ENCODE measurements at places on chromosomes 4 and X.

DNA sequence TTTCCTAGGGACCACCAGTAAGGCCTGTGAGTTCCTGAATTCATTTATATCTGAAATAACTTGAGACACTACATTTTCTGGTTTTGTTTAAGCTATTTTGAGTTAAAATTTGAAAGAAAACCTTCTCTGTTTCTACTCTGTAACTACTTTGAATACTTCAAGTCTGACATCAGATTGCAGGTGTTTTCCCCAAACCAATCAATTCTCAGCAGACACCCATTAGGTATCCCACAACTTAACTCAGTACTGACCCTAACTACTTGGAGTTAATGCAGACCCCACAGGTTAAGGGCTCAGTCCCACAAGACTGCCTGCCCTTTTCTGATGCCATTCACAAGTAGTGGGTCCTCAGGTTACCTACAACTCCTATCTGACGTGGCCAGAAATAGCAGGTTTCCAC lies 1100.0 kb upstream of the SLIT2 start:
- DNase-seq, result no peak

- DNase-seq, result peak; percentile 7
Observed at GRCh38 chr4:100095729-100096595, 94.3 kb downstream of the DDIT4L start.

DNA sequence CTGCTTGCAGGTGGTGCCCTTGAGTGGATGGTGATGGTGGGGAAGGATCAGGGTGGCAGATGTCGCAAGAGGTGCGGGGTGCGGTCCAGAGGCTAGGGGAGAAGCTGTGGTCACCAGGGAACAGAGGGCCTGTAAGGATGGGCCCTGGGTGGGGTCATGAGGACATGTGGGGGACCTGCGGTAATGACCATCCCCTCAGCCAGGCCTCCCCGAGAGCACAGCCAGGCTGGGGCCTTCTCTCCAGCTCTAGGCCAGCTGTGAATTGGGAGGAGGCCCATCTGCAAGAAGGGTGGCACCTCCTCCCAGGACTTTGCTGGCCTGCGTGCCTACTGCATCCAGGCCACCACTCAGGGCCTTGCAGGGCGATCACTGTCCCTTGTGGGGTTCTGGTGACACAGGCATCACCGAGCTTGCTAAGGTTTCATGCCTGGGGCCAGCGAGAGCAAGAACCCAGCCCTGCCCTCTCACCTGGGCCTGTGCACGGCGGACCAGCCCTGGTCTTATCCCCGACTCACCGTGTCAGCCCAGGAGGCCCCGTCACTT lies 34.1 kb upstream of the MXD4 start:
- DNase-seq, result no peak

- no peak for DNase-seq
Observed at GRCh38 chr4:17238633-17239032, 273.3 kb downstream of the QDPR start.

GRCh38 chrX:53018627-53019026 lies 30.0 kb upstream of the GPR173 start:
- DNase-seq, result no peak

DNA sequence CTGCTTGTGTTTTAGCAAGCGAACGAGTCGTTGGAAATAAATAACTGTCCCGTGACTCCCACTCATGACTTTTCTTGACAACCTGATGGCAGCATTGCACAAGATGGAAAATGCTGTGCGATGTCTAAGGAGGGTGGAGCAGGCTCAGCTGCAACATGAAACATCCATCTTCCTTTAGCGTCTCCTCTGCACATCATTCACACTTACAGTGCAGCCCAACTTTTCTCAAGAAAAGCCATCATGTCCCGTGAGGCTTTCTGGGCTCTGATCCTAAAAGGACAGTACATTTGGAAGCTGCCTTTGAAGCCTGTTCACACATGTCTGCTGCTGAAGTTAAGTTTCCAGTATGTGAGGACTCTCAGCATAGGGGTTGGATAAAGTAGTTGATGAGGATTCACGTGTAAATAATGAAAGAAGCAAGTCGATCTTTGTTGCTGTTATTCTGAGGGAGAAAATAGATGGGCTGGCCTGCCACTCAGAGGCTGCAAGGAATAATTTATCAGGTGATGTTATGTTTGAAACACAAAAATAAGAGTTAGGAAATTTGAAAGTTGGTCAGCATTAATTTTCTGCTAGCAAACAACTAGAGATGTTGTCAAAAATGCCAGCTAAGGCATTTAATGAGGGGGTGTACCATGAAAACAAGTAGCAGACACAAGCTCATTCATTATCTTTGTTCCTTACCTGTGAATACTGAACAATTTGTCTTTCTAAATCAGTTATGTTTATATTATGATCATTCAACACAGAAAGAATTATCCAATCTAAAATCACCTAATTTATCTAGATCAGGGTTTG lies 328.7 kb upstream of the ZFP42 start:
- no peak for DNase-seq

- no peak for DNase-seq
Observed at GRCh38 chr4:167109859-167110258, 124.4 kb downstream of the SPOCK3 start.

- no peak for DNase-seq
Observed at GRCh38 chr4:185752872-185753271, 59.1 kb downstream of the SORBS2 start.

GRCh38 chr4:76955182-76955581 lies 5.6 kb downstream of the SEPTIN11 start:
- no peak for DNase-seq

DNA sequence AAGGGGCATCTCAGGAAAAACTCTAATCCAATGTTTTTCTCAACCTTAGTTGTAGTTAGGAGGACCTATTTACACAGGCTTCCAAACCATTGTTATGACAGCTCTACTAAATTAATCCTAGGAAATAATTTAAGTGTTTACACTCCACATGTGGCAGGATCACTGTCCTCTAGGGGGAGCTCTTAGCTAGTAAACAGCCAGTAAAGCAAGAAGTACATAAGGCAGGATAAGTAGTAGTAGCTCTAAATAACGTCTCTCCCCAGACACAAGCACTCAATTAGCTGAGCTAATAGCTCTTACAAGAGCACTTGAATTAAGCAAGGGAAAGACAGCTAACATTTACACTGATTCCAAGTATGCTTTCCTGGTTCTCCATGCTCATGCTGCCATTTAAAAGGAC lies 37.3 kb downstream of the NUDT11 start:
- no peak for DNase-seq

DNA sequence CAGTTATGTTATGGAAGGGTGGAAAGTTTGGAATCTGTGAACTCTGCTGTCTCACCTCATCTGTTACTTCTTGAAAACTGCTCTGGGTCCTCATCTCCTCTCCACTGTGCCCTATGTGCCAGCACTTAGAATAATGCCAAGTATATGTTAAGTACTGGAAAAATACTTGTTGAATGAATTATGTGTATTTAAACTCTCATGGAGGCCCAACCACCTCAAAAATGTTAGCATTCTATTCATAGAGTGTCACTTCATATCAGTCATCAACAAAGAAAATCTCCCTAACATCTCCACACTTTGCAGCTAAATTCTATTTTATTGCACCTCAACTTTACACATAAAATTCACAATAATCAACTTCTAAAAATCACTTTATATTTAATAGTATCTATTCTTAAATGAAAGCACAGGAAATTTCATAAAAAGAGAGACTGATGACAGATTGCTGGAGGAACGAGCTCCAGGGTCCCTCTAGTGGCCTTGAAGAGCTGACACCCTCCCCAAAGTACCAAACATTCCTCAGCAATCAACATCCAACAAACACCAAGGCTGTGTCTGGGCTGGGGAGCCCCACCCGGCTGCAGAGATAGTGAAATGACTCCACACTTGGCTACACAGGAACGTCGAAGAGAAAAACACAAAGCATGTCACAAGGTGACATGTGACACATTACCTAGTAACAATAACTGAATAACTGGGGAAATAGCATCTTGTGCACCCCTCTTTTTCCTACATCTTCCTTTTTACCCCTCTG lies 45.8 kb downstream of the SLC39A8 start:
- DNase-seq, result no peak

GRCh38 chr4:89134775-89135319 lies 23.5 kb downstream of the TIGD2 start:
- DNase-seq, result no peak

- no peak for DNase-seq
Observed at GRCh38 chrX:131987252-131987651, 35.9 kb upstream of the STK26 start.

DNA sequence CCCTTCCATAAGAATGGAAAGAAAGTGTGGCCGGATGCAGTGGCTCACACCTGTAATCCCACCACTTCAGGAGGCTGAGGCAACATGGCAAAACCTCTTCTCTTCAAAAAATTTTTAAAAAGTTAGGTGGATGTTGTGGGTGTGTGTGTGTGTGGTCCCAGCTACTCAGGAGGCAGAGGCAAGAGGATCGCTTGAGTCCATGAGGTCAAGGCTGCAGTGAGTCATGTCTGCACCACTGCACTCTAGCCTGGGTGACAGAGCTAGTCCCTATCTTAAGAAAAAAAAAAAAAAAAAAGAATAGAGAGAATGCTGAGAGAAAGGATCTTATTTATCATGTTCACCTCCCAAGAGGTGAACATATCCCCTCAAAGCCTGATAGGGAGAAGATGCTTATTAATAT lies 492.1 kb upstream of the SMIM31 start:
- no peak for DNase-seq

DNA sequence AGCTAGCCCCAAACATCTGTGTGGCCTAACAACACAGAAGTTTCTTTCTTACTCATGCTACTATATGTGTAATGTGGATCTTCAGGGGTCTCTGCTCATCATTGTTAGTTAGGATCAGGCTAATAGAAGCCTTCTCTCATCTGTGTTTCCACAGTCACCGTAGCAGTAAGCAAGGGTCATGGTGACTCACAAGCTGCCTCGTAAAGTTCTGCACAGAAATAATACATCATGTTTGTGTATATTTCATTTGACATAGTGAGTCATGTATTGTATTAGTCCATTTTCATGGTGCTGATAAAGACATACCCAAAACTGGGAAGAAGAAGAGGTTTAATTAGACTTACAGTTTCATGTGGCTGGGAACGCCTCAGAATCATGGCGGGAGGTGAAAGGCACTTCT lies 38.7 kb downstream of the SLC4A4 start:
- DNase-seq, result no peak

DNA sequence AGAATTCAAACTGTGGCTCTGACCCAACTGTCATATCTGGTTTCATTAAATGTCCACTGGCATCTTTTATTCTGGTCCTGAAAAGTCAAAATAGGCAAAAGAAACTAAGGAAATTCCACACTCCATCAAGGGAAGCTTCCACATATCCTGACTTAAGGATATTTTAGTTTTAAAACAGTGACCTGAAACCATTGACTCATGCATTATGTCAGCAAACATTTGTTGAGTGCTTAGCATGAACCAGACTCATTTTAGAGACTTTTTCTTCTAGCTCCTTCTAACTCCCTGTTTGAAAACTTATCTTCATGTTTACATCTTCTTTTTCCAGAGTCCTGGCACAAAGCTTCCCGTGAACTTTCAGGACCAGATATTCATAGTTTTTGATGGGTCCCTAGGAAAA lies 6.9 kb upstream of the CXCL1 start:
- no peak for DNase-seq

Measured in activated CD4-positive, CD25-positive, alpha-beta regulatory T cell treated with anti-CD3 and anti-CD28 coated beads, Interleukin-2, amount 50 U/mL, for 16 hours (primary cell).